ENCODE measurements at places on chromosomes 13 and 19.
A peak's percentile ranks its signal among the peaks of the same experiment; 100 is the strongest.

- no peak for DNase-seq
Measured at GRCh38 chr19:53960886-53961285, 1.9 kb upstream of the CACNG8 start.

- DNase-seq = no peak
Measured at GRCh38 chr13:21796066-21796465, 125.2 kb downstream of the FGF9 start.

- DNase-seq = no peak
Measured at GRCh38 chr19:50780753-50781435, 9.3 kb upstream of the ACP4 start.

GRCh38 chr13:25679159-25679558 is 307.4 kb downstream of the ATP8A2 start:
- no peak for DNase-seq

- DNase-seq = no peak
Measured at GRCh38 chr13:23630349-23631093, 60.3 kb downstream of the TNFRSF19 start.

- no peak for DNase-seq
Measured at GRCh38 chr13:99743094-99743493, 228.5 kb downstream of the ZIC5 start.

- no peak for DNase-seq
Measured at GRCh38 chr13:60511637-60512036, 114.6 kb downstream of the TDRD3 start.

DNA sequence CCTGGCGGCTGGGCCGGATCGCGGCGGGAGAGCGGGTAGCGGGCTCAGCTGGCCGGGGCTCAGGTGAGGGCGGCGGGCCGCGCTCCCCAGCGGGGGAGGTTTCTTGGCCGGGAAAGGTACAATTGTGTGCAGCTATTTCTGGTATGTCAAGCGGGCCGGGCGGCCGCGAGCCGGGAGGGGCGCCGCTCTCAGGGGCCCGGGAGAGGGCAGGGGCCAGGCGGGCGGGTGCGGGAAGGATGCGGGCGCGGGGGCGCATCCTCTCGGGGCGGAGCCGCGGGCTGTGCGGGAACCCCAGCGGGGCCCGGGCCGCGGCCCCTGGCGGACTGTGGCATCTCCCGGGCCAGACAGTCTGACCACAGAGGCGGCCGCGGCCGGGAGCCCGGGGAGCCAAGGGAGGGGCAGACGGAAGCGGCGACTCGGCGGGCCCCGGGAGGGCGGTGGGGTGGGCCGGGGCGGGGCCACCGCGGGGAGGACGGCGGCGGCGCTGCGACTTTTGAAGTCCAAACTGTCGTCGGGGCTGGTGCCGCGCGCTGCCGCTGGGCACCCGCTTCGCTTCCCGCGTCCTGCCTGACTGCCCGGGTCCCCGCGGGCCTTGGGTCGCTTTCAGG is at the start of gene LMO7:
Gene LMO7, plus strand, starts transcription at position 503 of the 608 bp plus-strand sequence. CDS start 328 bp downstream, outside the sequence.
- peak; percentile 47 for DNase-seq

DNA sequence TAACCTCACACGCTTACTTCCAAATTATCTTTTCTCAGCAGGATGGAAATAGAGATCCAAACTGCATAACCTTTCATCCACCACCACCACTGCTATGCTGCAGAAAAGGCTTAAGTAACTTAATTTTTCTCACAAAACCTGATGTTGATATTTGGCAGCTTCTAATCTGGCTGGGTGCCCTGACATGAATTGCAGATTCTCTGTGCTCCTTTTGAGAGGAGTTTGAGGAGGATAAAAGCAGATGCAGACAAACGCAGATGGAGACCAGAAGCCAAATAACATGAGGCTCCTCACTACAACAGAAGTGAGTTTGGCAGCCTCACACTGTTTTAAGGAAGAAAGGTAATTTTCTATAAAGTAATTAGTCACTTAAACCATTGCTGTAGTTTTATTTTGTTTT is 646.2 kb upstream of the ATXN8OS start:
- DNase-seq = no peak

GRCh38 chr19:16224293-16225045 is 26.8 kb downstream of the AP1M1 start:
- no peak for DNase-seq

GRCh38 chr13:101262306-101262705 is 154.0 kb downstream of the NALCN start:
- DNase-seq = no peak

DNA sequence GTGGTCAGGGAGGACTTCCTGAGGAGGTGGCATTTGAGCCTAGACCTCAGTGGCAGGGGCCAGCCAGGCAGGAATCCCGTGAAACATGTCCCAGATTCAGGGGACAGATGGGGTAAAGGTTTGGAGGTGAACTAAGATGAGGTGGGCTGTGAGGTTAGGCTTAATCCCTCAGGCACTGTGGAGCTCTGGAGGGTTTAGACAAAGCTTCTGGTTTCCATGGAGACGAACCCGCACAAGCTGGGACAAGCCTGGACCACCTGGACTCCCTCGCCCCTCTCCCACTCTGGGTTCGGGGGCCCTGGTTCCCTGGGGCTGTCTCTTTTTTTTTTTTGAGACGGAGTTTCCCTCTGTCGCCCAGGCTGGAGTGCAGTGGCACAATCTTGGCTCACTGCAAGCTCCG is 15.7 kb downstream of the TJP3 start:
- no peak for DNase-seq

DNA sequence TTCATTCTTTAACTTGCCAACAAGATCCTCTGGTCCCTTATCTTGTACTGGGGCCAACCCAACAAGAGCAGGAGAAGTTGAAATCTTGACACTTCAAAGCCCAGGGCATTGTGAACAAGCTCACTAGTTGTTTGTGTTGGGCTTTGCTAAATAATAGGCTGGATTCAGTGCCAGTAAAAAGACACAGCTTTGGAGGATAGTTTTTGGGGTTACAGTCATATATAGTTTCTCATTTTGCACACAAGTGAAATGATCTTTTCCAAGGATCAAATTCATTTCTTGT is 30.3 kb upstream of the LRCH1 start:
- no peak for DNase-seq

GRCh38 chr13:34459856-34460255 is 482.2 kb upstream of the NBEA start:
- DNase-seq = no peak

- DNase-seq = no peak
Measured at GRCh38 chr19:7993560-7993959, 11.9 kb downstream of the ELAVL1 start.

DNA sequence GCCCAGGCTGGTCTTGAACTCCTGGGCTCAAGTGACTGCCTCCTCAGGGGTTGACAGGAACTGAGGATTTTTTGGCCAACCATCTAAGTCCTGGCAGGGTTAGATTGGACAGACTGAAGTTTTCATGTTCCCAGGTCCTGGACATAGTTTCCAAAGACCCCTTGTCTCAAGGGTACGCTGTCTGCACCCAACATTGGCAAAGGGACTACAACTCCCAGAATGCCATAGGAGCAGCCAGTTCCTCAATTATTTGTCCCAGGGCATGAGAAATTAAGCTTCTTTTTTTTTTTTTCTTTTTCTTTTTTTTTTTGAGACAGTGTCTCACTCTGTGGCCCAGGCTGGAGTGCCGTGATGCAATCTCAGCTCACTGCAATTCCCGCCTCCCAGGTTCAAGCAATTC is 6.9 kb downstream of the GYS1 start:
- DNase-seq = no peak

GRCh38 chr19:1672038-1672768 is 19.8 kb upstream of the TCF3 start:
- DNase-seq = peak; percentile 60

DNA sequence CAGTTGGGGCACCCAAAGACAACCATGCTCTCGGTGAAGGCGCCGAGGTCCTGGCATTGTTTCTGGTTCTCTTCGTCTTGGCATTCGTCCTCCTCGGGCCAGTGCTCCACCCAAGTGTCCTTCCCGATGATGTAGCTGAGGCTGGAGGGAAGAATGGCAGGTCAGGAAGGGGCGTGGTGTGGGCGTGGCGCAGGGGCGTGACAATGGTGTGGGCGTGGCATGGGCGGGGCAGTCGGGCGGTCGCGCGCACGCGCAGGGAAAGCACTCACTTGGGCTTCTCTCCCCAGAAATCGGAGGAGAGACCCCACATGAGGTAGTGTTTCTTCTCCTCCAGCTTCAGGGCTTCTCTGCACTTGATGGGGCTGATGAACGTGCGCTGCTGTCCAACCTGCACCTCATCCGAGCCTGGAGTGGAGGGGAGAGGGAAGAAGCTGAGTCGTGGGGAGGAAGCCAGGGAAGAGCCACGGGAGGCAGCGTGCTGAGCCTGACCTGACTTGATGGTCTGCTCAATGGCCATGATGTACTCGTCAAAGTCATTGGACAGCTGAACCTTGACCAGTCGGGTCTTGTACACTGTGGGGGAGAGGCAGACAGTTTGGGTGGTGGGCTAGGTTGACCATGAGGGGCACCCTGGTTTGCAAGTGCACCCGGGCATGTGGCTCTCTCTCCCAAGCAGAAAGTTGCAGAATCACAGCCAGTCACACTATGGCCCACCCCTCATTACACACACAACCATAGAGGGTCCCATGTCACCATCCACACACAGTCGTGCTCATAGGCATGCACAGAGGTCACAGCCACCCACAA is 8.1 kb upstream of the TNFSF14 start:
- DNase-seq = peak; percentile 46

DNA sequence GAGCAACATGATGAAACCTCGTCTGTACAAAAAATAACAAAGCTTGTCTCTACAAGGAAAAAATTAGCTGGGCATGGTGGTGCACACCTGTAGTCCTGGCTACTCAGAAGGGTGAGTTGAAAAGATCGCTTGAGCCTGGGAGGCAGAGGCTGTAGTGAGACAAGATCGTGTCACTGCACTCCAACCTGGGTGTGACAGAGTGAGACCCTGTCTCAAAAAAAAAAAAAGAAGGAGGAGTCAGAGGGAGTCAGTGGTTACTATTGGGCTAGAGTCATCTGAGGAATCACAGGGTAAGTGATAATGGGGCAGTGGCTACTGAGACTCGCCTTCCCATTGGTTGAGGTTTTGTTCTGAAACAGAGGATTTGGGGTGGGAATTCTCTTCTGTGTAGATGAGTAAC is 1.9 kb upstream of the GPI start:
- no peak for DNase-seq

GRCh38 chr19:2186071-2186846 is 22.5 kb downstream of the DOT1L start:
- DNase-seq = no peak

GRCh38 chr13:28637714-28638355 is 21.1 kb upstream of the POMP start:
- no peak for DNase-seq

- DNase-seq = no peak
Measured at GRCh38 chr13:33547035-33547434, 261.5 kb upstream of the STARD13 start.

DNA sequence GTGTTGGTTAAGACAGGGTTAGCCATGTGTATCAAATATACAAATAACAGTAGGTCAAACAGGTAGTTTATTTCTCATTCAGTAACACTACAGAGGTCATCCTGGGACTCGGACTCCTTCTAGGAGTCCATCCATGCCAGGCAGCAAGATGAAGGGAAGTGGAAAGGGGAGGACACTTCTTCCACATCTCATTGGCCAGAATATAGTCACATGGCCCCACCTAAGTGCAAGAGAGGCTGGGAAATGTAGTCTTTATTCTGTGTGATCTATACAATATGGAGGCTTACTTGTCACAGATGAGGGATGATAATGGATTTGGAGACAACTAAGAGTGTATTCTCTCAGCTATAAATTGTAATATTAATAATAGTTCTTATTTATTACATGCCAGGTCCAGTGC is 31.1 kb downstream of the RDH8 start:
- DNase-seq = no peak

- no peak for DNase-seq
Measured at GRCh38 chr13:59823486-59823885, 340.2 kb downstream of the DIAPH3 start.

DNA sequence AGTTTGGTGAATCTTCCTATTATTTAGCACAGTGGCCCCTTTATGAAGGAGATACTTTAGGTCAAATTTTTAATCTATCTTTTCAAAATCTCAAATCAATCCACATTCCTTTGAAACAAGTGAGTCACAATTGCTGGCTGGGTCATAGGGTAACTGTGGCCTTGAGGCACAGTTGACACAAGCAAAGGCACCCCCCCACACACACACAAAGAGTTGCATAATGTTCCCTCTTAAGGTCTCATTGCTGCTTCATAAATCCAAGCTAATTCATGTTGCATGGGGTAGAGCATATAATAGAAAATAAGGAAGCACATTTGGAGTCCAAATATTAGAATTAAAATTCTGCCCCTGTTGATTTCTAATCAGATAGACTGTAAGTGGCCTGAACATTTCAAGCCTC is 171.5 kb downstream of the DLEU7 start:
- DNase-seq = no peak

- DNase-seq = no peak
Measured at GRCh38 chr13:85997587-85997986, 198.4 kb upstream of the SLITRK6 start.

DNA sequence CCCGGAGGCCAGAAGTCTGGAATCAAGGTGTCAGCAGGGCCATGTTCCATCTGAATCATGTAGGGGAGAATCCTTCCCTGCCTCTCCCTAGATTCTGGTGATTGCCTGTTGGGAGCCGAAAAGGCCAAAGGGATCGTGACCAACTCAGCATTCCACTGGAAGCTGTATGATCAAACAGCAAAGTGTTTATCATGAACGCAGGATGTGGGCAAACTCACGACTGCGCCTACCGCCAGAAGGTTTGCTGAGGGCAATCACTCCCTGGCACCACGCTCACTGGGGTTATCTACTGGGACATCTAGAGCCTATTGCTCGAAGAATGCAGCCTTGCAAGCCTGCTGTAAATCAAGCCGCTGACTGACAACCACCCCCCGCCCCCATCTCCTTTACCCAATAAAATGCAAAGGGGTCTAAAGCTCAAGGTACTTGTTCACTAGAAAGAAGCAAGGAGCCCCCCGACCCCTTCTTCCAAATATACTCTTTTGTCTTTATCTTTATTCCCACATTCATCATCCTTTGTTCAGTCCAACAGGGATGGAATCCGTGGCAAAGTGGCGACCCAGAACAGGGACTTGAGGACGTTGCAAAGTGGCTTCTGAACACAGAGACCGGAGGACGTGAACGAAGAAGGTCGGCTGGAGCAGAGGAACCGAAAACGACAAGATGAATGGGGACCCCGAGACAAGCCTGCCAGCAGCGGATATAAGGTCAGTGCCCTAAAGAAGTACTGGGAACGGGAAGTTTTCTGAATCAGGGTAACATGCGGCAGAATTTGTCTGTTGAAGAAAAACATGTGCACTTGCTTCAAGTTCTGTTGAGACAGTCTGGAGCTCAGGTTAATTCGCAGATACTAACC is 16.8 kb downstream of the CLEC4M start:
- no peak for DNase-seq

- no peak for DNase-seq
Measured at GRCh38 chr13:48532256-48532505, 699 bp downstream of the RCBTB2 start.

- no peak for DNase-seq
Measured at GRCh38 chr19:55077106-55077505, 1.4 kb downstream of the EPS8L1 start.

All from activated gamma-delta T cell treated with Interleukin-2 at 50 U/mL for 16 hours (primary cell).